ENCODE measurements at places on chromosomes 7 and 10.

DNA sequence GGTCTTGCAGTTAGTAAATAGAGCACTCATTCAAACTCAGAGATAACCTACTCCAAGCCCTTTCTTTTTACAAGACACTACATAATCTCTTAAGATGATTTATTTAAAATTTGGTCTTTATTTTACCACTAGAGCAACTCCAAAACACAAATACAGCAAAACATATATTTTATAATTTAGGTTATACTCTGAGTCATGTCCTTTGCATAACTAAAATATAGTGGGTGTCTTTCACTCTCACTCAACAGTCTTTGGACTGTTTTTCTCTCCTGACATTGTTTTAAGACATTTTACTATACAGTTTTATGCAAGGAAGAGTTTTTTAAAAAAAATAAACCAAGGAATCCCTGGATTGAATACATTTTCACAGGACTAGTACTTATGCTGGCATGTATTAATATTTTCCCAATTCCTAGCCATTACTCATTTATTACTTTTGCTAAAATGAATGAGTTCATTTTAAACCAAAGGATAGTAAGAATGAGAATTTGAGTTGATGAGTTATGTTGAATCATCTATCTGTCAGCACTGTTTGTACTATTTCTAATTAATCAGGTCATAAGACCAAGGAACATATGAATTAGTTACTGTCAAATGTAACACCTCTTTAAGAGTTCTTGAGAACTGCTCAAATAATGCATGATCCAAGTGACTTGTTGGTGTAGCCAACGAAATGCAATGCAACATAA lies 303.1 kb upstream of the FZD1 start:
- DNase-seq: no peak

DNA sequence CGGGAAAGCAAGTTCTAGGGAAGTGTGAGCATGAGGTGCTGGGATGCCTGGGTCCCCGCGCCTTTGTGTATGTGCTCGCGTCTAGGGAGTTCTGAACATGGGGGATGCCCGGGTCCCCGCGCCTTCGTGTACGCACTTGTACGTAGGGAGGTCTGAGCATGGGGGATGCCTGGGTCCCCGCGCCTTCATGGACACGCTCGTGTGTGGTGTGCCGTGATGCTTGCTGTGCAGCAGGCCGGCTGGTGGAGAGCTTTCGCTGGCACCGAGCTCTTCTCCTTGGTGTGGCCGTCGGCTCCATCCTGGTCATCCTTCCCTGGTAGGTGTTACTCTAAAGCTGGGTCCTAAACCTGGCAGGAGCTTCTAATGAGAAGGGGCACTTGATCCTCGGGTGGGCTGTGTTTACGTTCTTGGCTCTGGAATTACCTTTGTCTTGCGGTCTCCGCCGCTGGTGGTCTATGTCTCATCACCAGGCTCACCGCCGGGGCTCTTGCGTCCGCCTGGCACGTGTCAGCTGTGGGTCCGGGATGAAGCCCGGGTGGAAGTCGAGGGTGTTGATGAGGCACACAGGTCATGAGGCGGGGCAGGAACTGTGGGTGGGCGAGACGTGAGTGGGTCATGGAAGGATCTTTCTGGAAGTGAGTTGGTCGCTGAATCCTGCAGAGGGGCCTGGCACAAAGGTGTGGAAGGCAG lies 63.5 kb downstream of the DNAJB6 start:
- no peak for DNase-seq

GRCh38 chr7:80139236-80139635 lies 4.6 kb downstream of the GNAI1 start:
- no peak for DNase-seq

DNA sequence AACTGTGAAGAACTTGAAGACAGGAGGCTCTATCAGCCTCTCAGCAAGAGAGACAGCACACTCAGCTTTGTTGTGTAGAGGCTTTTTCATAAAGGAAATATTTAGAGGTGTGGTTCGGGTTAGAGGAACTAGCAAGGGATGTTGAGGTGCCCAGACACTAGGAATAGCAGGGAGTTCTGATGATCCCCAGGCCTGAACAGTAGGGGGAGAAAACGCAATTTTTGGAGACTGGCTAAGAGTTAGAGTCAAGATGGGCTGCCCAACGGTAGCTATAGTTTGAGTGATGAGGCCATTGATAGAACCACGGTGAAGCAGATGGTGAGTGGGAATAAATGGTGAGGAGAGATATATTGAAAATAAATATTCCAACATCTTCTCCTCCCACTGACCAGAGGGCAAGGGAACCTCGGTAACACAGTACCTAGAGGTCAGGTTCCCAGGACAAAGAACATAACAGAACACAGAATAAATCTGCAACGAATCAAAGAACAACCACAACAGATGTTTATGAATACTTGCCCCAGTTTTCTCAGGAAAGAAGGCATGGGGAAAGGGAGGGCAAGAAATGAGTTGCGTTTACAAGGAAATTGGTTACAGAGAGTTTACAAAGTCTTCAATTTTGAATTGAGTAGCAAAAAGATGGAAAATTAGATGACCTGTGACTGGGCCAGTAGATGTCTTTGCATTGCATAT lies 24.2 kb upstream of the BPGM start:
- no peak for DNase-seq

DNA sequence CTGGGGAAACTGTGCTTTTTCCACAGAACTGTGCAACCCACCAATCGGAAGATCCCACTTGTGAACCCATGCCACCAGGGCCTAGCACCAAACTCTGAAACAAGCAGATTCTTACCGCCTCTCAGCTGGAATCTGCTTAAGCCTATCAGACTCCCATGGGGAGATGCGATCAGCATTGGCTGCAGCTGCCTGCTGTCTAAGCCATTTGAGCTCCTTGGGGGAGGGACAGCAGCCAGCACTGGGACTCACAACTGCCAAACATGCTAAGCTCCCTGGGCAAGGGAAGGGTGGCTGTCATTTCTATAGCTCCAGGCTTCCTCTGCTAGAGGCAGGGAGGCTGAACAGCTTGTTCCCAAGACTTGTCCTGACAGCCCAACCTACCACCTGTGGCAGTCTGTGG lies 283.8 kb downstream of the CDK14 start:
- no peak for DNase-seq

DNA sequence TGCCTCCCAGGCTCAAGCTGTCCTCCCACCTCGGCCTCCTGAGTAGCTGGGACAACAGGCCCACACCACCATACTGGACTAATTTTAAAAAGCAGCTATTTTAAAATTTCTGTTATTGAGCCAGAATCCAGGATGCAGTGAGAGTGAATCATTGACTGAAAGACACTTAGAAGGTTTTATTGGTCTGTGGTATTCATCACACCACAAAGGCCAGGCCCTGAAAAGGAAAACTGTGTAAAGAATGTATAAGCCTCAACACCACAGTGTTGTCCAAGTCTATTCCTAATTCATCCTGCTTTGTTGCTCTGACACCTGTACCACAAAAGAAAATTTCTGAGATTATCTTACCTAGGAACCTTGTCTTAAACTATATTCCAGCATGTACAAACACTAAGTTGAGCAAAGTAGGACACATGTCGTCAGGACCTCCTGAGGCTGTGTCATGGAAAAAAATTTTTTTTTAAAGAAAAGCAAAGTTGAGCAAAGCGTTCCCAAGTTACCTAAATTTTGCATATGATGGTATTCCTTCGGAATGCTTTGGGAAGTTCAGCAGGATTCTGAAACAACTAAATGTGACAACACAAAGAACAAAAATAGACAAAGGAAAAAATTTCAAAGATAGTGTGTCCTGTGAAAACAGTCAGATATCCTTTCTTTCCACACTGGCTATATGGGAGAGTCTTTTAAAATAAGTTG lies 129.6 kb upstream of the MKLN1 start:
- DNase-seq: no peak

GRCh38 chr7:131182446-131183058 lies 145.1 kb upstream of the MKLN1 start:
- no peak for DNase-seq

- DNase-seq: no peak
Measured at GRCh38 chr7:75756206-75756990, 15.6 kb downstream of the CCL26 start.

- DNase-seq: no peak
Measured at GRCh38 chr10:94423627-94424026, 21.3 kb downstream of the TBC1D12 start.

DNA sequence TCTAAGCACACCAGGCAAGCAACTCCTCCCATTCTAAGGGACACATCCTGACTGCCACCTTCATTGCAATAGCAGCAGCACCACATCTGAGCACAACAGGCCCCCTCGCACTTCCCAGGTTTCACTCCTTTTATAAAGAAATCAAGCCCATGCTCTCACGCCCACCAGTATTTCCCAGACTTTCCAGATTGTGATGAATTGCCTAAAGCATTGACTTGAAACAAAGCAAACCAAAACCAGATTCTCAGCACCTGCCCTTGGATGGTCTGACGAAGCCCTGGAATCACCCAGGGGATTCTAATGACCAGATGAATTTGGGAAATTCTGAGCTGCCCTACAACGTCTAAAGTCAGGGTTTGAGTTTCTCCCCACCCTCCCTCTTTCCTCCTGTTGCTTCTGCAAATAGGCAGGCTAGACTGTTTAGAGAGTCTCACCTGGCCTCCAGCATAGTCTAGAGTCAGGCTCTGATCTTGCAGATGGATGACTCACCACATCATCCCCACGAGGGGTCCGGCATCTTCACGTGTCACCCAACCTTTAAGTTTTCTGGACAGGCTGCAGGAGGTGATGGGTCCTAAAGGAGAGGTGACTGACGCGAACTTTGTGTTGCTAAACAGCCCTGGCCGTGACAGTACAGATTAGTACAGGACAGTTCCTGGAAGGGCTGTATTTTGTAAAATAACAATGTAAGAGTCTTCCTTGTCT lies 198.0 kb downstream of the SKIDA1 start:
- no peak for DNase-seq

- no peak for DNase-seq
Measured at GRCh38 chr10:32332299-32332750, 14.6 kb downstream of the EPC1 start.

DNA sequence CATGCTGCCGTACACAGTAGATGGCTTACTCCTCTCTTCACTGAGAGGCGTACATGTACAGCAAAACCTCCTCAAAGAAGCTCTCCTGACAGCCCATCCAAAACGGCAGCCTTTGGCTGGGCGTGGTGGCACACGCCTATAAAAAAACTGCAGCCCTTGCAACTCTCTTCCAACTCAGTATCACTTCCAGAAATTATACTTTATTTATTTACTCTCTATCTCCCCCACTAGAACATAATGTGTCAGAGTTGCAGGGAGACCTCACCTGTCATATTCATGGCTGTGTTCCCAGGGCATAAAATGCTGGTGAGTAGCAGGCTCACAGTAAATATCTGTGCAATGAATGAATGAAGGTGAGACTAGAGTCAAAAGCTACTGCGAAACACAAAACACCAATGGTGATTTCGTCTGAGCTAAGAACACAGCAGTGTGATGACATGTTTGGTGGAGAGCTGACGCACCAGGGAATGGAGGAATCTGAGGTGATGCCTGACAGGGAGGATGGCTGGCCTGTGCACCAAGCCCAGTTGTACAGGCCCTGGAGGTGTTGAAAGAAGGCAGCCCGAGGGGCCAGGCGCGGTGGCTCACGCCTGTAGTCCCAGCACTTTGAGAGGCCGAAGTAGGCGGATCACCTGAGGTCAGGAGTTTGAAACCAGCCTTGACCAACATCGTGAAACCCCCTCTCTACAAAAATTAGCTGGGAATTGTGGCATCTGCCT lies 55.3 kb downstream of the COBL start:
- no peak for DNase-seq

DNA sequence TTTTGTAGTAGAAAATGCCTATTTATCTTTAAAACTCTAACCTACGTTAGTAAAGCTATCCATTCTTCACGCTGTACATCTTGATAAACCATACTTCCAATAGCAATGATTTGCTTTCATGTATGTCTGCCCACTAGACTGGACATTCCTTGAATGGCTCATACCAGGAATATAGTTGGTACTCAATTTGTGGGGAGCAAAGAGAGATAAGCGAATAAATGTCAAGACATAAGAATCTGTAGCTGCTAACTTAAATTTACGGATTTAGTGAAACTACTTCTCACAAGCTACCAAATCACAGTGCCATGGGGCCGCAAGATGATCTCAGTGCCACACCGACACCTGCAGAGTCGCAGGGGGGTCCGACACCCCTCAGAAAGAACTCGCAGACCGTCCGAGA lies 763 bp upstream of the RALA start:
- DNase-seq: no peak

DNA sequence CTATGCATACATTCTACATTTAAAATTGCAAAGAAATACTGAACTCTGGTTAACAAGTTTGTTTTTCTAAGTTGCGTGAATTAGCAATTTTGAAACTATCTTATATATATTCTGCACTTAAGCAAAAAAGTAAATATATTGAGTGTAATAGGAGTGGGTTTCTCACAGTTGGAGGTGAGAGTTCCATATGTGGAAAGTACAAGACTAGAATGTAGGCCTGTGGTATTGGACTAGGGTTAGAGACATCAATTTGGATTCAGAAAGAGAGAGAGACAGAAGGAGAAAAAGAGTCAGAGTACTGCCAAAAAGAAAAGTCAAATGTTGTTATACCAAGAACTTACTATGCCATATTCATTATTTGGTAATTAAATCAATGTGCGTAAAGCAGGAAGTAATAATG lies 47.3 kb upstream of the ITGB8 start:
- DNase-seq: no peak

DNA sequence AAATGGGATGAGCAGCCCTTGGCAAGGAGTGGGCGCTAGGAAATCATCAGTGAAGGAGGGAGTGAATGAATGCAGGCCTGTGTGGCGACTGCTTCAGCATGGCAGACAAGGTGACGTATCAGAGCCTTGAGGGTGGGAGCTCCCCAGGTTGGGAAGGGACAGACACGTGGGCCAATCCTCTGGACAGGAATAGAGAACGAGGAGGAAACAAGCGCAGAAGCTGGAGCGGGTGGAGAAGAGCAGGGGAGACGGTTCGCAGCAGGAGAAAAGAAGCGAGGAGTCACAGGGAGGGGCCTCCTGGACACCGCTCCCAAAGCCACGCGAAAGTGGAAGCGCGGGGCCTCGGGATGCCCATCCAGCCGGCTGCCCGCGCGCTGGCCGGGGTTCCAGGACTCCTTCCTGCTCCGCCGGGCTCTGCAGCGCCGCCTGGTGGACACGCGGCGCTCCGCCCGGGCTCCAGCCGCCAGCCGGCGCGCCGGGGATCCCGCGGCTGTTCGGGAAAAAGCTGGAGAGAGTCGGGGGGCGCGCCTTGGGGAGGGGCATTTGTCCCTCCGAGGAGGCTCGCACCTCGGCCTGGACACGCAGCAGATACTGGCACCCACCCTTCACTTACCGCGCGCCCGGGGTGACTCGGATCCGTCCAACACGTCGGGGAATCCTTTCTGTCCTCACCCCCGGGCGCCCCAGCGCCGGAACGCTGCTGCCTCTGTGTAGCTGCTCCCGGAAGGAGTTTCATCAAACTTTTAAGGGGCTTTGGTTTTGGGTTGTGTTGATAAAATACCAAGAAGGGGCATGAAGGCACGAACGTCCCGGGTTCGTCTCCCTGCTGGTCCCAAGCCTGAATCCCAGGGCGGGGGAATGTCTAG lies 6.3 kb downstream of the ZNF503 start:
- no peak for DNase-seq

- peak; percentile 29 for DNase-seq
Measured at GRCh38 chr10:124741281-124741921, 2.8 kb downstream of the FAM53B start.

- no peak for DNase-seq
Measured at GRCh38 chr7:17234398-17235031, 63.9 kb upstream of the AHR start.
